ENCODE measurements at places on chromosomes 2 and 18.

- no peak for DNase-seq
Observed at GRCh38 chr18:46283895-46284295, 179.7 kb downstream of the HAUS1 start.

- DNase-seq, result no peak
Observed at GRCh38 chr2:29829841-29830240, 91.5 kb downstream of the ALK start.

DNA sequence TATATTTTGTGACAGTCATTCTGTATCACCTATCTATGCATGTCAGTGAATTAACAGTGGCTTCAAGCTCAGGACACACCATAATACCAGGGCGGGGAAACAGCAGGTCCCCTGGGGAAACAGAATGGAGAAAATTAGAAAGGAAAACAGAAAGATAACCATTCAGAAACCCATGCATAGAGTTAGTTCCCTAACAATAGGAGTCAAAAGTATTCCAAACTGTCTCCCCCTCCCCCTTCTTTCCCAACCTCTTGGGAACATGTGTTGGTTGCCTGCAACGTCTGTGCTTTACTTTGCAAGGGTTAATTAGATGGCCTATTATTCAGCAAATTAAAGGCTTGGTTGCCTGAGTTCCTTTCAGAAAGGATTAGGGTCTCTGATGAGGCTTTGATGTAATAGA, 176.4 kb downstream of the MYO3B start:
- DNase-seq, result no peak

DNA sequence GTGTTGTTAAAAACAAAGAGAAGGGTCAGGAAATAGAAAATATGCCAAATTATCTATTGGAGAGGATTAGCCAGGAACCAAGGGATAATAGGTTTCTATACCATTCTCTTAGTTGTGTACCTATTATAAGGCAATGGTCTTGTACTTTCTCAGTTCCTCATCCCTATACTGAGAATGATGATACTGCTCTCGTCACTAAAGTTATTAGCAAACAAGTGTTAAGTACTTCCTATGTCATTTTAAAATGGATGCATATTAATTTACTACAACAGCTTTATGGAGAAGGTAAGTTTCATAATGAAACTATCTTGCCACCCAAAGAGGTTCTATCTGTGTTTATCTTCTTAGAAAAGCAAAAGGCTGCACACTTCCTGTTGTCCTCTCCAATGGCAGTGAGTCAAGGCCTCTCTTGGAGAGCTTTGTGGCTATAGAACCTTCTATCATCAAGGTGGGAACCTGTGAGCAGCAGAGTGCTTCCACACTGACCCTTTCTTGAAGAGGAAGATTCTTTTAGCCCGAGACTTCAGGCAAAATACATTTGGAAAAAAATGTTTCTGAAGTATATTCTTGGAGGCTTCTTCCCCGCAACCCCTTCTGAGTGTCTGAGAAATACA, 460.7 kb upstream of the FANCL start:
- DNase-seq, result no peak

DNA sequence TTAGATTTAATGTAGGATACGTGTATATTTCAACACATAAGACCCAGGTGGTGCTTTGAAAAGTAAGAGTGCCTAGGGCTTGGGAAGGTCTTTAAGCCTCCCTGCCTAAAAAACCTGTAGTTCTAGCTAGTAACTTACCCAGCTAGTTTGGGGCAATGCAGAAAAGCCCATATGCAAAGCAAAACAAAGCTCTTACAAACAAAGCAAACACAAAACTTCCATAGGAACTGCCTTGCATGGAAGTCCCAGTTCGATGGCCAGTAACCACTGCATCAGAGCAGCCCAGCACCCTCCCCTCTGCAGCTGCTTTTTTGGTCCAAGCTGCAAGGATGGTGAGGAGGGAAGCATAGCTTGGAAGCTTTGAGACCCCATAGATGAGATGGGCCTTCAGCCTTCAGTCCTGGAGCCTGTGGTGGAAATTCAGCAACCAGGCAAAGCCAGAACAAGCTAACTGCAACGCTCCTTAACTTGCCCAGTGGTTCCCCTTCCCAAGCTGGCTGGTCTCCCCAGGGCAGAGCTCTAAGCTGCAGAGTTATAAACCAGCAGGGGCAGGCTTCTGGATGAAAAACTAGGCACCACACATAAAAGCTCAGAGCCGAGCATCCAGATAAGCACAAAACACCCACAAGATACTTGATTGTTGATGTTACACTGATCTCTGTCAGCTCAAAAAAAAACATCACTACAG, 16.2 kb downstream of the C2orf76 start:
- DNase-seq, result no peak

GRCh38 chr2:236302555-236302954, 38.3 kb upstream of the ASB18 start:
- DNase-seq, result no peak

DNA sequence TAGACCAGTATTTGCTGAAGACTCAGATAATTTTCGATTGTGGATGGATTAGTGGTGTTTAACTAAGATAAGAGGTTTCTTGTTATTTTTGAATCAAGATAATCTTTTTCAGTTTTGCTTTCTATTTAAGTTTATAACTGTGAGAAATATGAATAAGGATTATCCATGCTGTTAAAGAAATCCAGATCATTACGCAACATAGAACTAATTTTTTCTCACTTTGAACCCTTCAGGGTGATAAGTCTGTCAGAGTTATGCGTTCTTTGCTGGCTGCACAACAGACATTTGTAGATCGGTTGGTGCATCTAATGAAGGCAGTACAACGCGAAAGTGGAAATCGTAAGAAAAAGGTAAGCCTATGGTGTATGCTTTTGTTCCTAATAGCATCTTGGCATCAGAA, 74.1 kb downstream of the PIK3C3 start:
- DNase-seq, result no peak

GRCh38 chr2:239245107-239245506, 155.7 kb downstream of the HDAC4 start:
- DNase-seq, result no peak

GRCh38 chr2:156797832-156798231, 361.7 kb downstream of the GPD2 start:
- no peak for DNase-seq

- no peak for DNase-seq
Observed at GRCh38 chr2:218569661-218570500, 1.2 kb downstream of the CNOT9 start.

DNA sequence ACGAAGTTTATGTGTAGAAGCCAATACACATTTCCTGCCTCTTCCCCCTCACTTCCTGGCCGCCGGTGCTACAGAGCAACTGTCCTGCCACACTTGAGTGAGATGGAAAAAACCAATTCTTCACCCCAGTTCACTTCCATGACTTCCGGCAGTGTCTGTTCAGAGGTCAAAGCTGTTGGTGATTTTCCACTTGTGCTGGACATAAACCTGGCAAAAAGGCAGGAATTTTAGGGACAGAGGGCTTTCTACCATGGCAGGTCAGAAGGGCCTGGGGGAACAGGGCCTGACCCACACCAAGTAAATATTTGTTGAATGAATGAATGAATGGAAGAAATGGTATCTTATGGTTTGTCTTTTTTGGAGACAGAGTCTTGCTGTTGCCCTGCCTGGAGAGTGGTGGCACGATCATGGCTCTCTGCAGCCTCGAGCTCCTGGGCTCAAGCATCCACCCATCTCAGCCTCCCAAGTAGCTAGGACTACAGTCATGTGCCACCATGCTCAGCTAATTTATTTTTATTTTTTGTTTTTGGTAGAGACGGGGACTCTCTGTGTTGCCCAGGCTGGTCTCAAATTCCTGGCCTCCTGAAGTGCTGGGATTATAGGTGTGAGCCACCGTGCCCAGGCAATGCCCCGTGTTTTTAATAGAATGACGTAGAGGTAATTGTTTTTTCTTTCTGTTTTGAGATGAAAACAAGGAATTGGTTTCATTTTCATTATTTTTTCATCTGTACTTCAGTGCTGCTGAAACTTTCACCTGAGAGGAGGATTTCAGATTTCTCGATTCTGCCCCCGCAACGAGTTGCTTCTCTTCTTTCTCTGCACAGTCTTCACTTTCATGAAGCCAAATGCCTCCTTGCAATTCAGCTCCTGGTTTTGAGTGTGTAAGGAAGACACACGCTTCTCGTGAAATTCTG, 48.0 kb upstream of the LPIN2 start:
- DNase-seq, result peak; percentile 58

GRCh38 chr18:25814841-25815458, 275.5 kb downstream of the SS18 start:
- no peak for DNase-seq

- DNase-seq, result no peak
Observed at GRCh38 chr2:25090801-25091200, 48.9 kb downstream of the EFR3B start.

- DNase-seq, result no peak
Observed at GRCh38 chr18:48105317-48105716, 174.9 kb upstream of the SMAD2 start.

DNA sequence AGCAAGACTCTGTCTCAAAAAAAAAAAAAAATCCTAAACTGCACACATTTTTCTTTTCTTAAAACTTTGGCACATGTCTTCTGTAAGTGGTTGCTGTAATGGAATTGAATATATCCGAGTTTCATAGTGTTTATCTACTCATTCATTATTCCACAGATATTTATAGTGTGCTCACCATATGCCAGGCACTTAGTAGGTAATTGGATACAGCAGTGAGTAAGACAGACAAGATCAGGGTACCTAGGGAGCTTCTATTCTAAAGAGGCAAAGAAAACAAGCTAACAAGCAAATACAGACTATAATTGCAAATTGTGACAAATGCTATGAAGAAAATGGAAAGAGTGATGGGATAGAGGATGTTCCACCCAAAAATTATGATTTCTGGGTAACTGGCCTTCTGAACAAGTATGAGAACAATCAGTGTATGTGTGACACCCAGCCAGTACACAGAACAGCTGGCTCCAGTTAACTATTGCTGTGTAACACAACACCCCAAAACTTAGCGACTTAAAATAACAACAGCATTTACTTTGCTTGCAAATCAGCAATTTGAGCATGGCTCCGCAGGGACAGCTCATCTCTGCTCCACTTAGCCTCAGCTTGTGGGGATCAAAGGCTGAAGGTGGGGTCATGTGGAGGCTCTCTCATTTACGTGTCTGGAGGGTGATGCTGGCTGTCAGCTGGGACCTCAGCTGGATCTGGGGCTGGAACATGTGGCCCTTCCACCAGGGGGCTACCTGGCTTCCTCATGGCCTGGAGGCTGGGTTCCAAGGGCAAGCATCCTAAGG, 224.9 kb downstream of the INSIG2 start:
- DNase-seq, result no peak

DNA sequence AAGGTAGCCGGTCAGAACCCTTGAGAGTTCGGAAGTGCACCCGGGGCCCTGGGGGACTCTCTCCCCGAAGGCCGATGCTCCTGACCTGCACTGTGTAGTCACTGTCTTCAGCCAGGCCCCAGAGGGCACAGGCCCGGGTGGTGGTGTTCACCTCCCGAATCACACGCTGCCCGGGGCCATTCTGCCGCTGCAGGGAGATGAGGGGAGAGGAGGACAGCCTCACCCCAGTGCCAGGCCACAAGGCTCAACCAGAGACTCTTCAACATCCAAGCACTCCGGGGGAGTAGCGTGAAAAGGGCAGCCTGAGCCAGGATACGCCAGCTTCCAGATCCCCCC, 1.1 kb downstream of the FNDC4 start:
- no peak for DNase-seq

DNA sequence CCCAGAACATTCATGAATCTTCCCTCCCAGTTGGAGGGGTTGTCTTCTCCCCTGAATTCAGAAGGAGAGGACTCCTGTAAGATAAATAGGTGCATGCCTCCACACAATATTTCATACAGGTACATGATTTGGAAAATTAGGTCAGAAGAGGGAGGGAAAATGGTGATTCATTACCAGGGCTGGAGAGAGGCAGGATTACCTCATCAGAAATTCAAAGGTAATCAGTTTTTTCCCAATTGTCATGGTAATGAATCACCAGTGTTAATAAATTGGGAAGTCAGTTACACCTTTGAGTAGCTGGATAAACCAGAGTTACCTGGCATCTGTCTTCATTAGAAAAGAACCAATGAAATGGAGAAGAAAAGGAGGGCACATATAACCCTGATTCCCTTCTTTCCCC, 128.5 kb downstream of the EN1 start:
- no peak for DNase-seq

DNA sequence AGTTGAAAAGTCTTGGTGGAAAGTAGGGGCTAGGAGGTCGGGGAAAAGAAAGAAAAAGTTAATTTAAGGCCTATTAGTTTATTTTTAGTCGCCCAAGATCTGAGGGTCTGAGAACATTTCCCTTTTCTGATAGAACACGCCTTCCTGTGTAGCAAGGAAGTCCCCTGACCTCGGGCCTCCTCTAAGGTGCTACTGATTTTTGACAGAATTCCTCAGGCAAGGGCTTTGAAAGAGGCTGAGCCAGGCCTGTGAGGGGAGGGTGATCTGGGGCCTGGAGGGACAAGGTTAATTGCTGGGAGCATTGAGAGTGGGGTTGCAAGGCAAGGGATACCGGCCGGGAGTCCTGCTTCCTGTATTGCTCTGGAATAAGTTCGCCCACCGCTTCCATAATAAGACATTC, 131.4 kb upstream of the MYCN start:
- no peak for DNase-seq
